ENCODE measurements at places on chromosomes 4 and X. TPM values are rescaled to one million over a fixed set of nuclear protein-coding genes. Genes with fewer than 3 reads are reported as not detected.

Gene PCDH10
- polyA plus RNA-seq = 6.8 TPM

Gene STOX2
- 22.7 TPM for polyA plus RNA-seq

Gene S100G
- not detected for polyA plus RNA-seq

Gene CASP6
- not detected for polyA plus RNA-seq

Gene FRAS1
- polyA plus RNA-seq = 8.4 TPM

Gene RENBP
- not detected for polyA plus RNA-seq

Gene SPANXN1
- not detected for polyA plus RNA-seq

Gene IGFBP7
- 3.6 TPM for polyA plus RNA-seq

Gene PCDH11X
- 2.3 TPM for polyA plus RNA-seq

Gene ASB11
- not detected for polyA plus RNA-seq

Gene DDX53
- polyA plus RNA-seq = not detected

Gene SLITRK2
- polyA plus RNA-seq = 50.3 TPM

Gene CENPE
- polyA plus RNA-seq = 0.56 TPM

Gene CT55
- polyA plus RNA-seq = not detected

Gene ADGRG2
- not detected for polyA plus RNA-seq

Gene PPP1R2C
- not detected for polyA plus RNA-seq

Gene MND1
- not detected for polyA plus RNA-seq

Gene SPOCK3
- 351 TPM for polyA plus RNA-seq

Gene AMTN
- polyA plus RNA-seq = not detected

Gene SPIN4
- 1.7 TPM for polyA plus RNA-seq

Gene ARHGAP6
- polyA plus RNA-seq = 0.62 TPM

Gene RAB39B
- polyA plus RNA-seq = 22.1 TPM

Gene CDKL2
- 30.2 TPM for polyA plus RNA-seq

Gene IGSF1
- not detected for polyA plus RNA-seq

Gene MAGEA3
- not detected for polyA plus RNA-seq

Gene NOX1
- 0.13 TPM for polyA plus RNA-seq

Gene VCX3A
- not detected for polyA plus RNA-seq

Gene VSIG1
- 0.32 TPM for polyA plus RNA-seq

Gene TLR6
- polyA plus RNA-seq = 0.44 TPM

Gene NDST3
- 0.59 TPM for polyA plus RNA-seq

Gene P2RY4
- not detected for polyA plus RNA-seq

Gene WNK3
- 11.7 TPM for polyA plus RNA-seq

Gene TKTL1
- polyA plus RNA-seq = not detected

Gene PPP2R2C
- polyA plus RNA-seq = 15.1 TPM
